Sciatic nerve (tissue), 2 donors: ENCODE measurements at places on chromosomes 12 and 14. TPM values are rescaled to one million over a fixed set of nuclear protein-coding genes. Genes with fewer than 3 reads are reported as not detected.
A peak's percentile ranks its signal among the peaks of the same experiment; 100 is the strongest.

- DNase-seq: no peak
Observed at GRCh38 chr14:91372671-91373495, 44.7 kb downstream of the CCDC88C start.

DNA sequence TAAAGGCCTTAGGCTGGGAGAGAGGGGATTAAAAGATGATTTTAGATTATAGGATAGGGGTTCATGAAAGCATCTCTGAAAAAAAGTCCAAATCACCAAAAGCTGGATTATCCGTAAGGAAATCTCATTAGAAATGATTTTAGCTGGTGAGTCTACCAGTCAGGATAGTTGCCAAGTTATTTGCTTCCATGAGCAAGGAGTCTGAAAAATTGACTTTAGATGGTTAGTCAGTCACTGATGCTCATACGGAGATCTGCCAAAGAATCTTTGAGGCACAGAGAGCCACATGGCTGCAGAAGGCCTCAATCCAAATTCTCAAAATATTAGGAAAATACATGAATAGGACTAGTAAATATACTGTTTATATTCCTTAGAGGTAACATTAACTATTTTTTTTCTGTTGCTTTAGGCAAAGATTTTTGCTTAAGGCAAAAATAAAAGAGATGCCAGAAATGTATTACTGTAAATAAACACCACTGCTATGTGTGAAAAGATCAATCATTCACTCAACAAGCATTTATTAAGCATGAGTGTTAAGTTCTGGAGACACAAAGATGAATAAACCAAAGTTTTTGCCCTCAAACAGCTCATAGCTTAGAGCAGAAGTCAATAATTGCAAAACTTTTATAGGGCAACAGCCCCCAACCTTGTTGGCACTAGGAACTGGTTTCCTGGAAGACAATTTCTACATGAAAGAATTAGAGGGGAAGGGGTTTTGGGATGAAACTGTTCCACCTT, 105.2 kb downstream of the BBS10 start:
- no peak for DNase-seq

DNA sequence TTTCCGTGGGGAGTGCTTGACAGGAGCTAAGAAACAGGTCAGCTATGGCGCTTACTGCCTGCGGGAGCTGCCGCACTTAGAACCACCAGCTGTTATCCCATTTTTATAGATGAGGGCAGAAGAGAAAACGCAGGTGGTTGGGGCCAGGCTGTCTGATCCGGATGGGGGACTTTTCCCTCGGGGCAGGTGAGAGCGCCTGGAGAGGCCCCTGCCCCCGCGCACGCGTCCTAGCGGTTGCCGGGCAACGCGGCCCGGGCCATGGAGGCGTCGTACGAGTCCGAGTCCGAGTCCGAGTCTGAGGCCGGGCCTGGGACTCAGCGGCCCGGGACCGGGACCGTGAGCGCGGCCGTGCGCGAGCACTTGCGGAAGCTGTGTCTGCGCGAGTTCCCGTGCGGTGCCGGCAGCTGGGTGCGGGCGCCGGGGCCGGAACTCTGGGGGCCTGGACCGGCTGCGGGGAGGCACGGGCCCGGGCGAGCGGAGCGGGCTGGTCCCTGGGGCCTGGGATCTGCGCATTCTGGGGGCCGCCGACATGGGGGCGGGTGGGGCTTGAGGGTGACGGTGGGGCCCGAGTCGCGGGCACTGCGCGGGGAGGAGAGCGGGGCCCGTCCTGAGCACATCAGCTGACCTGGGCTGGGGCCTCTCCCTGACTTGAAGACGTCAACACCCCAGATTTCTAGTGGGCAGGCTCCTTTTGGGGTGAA, at the start of gene LRRC43:
Gene LRRC43 (plus strand): TSS at position 237 of the 701 bp plus-strand sequence. CDS start 22 bp downstream, at position 259.
- DNase-seq: no peak

GRCh38 chr14:89399594-89400068, 17.4 kb downstream of the FOXN3 start:
- peak; percentile 42 for DNase-seq

- DNase-seq: peak; percentile 42
Observed at GRCh38 chr14:100526632-100527031, 60.6 kb downstream of the BEGAIN start.

GRCh38 chr12:111451649-111452129, 46.0 kb downstream of the SH2B3 start:
- DNase-seq: no peak

GRCh38 chr14:21267886-21268616, 1.2 kb downstream of the HNRNPC start:
- no peak for DNase-seq

- DNase-seq: peak; percentile 21
Observed at GRCh38 chr14:104321088-104321801, 182.9 kb downstream of the KIF26A start.

GRCh38 chr14:70887737-70888499, 19.3 kb upstream of the PCNX1 start:
- no peak for DNase-seq

- no peak for DNase-seq
Observed at GRCh38 chr14:78834766-78835451, 664.7 kb downstream of the NRXN3 start.

Gene IL26
- total RNA-seq: not detected

Gene PTPRQ
- total RNA-seq: 4.8 TPM

Gene GZMH
- total RNA-seq: 1.6 TPM

Gene ERG28
- 10.1 TPM for total RNA-seq

Gene EIF2S3B
- 0.62 TPM for total RNA-seq

Gene RASSF9
- 8.5 TPM for total RNA-seq
